Activated CD4-positive, alpha-beta T cell treated with anti-CD3 and anti-CD28 coated beads, Interleukin-2, Interleukin-6, amounts not matched to agents 100 ng/mL and 50 ng/mL, durations not matched to agents 16 hours and 8 hours (primary cell): ENCODE measurements at places on chromosomes 3 and 15.

DNA sequence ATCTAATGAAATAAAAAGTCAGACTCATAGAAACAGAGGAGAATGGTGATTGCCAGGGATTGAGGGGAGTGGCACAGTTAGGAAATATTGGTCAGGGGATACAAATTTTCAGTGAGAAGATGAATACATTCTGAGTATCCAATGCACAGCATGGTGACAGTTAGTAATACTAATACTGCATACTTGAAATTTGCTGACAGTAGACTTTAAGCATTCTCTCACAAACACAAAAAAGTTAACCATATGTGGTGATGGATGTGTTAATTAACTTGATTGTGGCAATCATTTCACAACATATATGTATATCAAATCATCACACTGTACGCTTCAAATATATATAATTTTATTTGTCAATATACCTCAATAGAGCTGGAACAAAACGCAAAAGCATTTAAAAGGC lies 9.2 kb upstream of the COL6A6 start:
- no peak for DNase-seq

- DNase-seq: no peak
Measured at GRCh38 chr3:147620906-147621305, 211.7 kb downstream of the ZIC1 start.

GRCh38 chr3:23834082-23834870 lies 28.5 kb downstream of the UBE2E1 start:
- no peak for DNase-seq

DNA sequence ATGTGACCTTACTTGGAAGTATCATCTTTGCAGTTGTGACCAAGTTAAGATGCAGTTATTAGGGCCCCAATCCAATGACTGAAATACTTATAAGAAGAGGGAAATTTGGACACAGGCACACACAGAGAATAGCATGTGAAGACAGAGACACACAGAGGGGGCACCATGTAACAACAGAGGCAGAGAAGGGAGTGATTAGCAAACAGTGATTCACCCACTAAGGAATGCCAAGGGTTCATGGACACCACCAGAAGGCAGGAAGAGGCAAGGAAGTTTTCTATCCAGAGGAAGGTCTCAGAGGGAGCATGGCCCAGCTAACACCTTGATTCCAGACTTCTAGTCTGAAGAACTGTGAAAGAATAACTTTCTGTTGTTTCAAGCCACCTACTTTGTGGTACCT lies 25.0 kb downstream of the SIDT1 start:
- DNase-seq: no peak

DNA sequence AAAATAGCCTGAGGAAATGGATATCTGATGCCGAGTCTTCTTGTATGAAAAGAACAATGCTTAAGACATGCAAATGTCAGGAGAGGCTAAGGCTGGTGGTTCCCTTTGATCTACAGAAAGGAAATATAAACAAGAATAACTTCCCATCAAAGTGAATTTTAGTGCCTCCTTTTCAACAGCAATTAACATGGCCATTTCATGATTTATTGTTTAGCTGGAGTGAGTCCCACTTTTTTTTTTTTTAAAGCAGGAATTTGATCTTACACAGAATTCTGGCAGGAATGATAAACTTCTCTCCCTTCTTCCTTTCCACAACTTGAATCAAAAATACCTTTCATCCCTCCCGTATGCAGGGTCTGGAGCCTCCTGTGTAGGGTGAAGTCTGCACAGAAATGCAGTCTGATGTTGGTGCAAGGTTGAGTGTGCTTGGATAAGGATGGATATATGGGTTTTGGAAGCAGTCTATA lies 287.0 kb downstream of the MEX3B start:
- DNase-seq: no peak

DNA sequence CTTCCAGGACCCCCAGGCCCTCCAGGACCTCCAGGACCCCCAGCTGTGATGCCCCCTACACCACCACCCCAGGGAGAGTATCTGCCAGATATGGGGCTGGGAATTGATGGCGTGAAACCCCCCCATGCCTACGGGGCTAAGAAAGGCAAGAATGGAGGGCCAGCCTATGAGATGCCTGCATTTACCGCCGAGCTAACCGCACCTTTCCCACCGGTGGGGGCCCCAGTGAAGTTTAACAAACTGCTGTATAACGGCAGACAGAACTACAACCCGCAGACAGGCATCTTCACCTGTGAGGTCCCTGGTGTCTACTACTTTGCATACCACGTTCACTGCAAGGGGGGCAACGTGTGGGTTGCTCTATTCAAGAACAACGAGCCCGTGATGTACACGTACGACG lies 22.1 kb upstream of the CMSS1 start:
- DNase-seq: no peak

DNA sequence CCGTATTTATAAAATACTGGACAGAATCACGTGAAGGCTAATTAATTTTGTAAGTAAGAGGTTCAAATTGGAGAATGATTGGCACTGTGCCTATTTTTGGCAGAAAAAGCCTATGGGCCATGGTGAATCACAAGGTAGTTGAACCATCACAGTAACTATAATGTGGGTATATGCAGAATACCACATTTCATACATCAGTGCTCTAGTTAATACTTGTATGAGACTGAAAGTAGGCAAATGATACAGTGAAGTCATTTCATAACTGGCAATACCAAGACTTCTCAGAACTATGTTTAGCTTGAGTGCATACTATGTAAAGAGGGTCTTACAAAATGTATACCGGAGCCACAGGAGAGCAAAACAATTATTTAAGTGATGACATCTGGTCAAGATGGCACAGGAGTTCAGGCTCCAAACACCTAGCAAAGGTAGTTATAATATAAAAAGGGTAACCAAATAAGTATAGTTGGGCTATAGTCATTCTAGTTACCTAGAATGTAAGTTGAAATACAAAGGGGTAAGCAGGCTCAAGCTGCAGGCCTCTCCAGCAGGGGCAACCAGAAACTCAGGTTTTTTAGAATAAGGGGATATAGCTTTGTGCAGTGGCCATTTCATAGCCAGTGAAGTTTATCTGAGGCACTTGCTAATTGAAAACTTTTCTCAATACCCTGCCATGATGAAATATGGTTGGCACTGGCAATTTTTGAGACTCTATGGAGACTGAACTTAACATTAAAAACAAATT lies 19.1 kb downstream of the GPR160 start:
- DNase-seq: peak; percentile 75

GRCh38 chr3:98731720-98732285 lies 31.3 kb upstream of the ST3GAL6 start:
- no peak for DNase-seq

- no peak for DNase-seq
Measured at GRCh38 chr3:32660634-32661033, 24.4 kb upstream of the CNOT10 start.

GRCh38 chr3:99315896-99316295 lies 322.5 kb upstream of the COL8A1 start:
- DNase-seq: no peak

DNA sequence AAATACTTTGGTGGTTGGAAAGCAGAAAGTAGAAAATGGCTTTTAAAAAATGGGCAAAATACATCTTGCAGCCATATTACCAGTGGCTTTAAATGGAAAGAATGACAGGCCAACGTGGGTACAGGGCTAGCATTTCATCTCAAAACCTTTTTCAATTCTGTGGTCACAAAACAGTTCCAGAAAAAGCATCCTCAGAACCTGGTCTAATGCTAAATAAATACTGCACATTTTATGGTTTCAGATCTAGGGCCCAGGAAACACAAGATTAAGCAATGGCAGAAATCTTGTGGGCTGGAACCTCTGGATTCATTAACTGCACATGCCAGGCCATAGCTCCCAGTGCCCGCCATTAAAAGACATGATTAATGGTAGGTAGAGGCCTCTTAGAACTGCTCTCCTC lies 470.2 kb upstream of the RASGRP1 start:
- no peak for DNase-seq

GRCh38 chr15:71010472-71010871 lies 104.8 kb upstream of the THSD4 start:
- DNase-seq: no peak

DNA sequence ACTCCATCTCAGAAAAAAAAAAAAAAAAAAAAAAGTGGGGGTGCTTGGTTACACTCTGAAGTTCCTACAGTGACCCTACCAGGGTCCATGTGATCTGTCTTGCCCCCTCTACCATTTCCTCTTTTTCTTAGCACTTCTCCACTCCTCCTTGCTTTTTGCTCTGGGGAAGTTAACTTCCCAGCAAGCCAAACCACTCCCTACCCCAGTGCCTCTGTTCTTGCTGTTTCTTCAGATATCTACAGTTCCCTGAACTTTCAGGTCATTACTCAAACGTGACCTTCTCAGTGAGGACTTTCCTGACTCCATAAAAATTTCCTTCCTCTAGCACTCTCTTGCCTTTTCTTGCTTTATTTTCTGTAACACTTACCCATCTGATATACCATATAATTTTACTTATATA lies 61.1 kb upstream of the GCNT3 start:
- no peak for DNase-seq

- no peak for DNase-seq
Measured at GRCh38 chr15:42858540-42858939, 62.0 kb downstream of the TTBK2 start.

DNA sequence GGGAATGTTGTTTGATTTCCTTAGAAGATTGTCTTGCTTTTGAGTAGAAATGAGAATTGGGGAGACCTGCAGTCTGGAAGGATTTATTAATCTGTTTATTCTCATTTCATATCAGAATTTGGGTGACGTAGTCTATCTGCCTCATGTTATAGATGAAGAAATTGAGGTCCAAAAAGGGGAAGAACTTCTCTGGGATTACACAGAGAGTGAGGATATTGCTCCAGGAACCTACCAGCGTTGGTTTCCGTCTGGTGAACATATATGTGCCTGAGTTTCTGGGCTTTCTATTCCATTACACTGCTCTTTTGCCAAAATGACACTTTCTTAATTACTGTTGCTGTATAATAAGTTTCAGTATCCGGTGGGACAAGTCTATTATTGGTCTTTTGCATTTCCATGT lies 51.8 kb downstream of the CTDSPL start:
- no peak for DNase-seq

DNA sequence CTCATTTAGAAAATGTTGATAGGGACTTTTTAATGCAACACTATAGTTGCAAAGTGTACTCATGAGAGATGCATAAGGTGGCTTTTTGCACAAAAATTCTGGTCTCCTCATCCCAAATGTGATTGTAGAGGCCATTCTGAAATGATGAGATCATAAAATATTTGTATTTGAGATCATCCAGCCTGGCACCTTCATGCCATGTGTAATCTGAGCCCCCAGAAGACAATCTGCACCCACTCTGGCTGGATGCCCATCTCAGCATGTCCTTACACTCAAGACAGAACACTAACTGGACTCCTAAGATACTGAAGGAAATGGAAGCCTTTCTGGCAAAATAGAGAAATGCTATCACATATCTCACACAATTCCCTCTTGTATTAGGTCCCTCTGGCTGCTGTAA lies 49.2 kb downstream of the SLC7A14 start:
- DNase-seq: no peak

- DNase-seq: no peak
Measured at GRCh38 chr3:74041068-74041675, 416.4 kb upstream of the PDZRN3 start.

DNA sequence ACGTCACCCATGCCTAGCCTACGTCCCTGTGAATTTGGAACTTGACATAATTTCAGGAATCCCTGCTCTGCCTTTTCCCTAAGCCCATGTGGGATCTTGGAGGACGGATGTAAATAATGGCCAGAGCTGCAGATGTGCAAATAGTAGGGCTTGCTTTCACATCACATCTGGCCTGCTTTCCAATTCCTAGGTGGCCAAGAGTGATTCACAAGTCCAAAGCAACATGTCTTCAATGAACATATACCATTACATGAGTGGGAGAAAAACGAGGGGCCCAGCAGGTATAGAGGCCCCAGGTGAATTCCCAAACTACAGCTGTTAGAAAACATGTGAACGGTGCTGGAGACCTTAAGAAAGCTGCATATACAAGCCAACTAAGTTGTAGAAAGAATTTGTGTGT lies 214.6 kb downstream of the MAGI1 start:
- DNase-seq: no peak

- DNase-seq: no peak
Measured at GRCh38 chr3:178847190-178847589, 224.4 kb downstream of the ZMAT3 start.

- no peak for DNase-seq
Measured at GRCh38 chr3:3429841-3430240, 250.3 kb upstream of the CRBN start.

DNA sequence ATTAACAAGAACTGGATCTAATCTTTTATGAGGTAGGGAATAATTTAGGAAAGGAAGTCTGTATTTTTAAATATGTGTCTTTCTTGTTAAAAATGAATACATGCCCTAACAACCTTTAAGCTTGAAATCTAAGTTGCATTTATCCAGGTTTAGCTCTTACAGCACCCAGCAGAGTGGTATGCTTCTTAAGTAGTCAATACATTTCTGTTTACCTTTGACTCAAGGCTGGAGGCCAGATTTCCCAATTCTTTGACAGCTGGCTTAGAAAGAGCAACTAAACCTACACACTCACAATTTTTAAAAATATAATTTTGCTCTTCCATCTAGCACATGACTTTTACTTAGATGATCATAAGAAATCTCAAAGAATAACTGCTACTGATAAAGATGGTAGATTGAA lies 148.9 kb downstream of the DPH6 start:
- no peak for DNase-seq

- no peak for DNase-seq
Measured at GRCh38 chr15:89783111-89783860, 7.2 kb downstream of the MESP2 start.

DNA sequence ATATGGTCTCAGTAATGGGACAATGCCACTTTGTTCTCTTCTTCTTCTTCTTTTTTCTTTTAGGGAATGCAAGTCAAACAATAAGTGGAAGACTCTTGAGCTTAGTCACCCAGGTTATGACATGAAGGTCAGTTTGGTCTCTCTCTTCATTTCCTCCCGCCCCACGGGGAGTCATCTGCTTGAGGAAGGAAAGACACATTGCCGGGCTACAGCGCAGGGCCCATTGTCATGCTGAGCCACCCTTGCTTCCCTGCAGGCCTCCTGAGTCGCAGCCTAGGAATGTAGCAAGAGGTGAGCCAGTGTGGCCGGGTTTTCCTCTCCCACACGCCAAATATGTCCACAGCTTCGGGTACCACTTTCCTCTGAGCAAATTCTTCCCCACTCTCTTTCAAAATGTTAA lies 47.6 kb downstream of the RAP2B start:
- DNase-seq: no peak

GRCh38 chr15:50189633-50190032 lies 7.6 kb downstream of the SLC27A2 start:
- DNase-seq: no peak

DNA sequence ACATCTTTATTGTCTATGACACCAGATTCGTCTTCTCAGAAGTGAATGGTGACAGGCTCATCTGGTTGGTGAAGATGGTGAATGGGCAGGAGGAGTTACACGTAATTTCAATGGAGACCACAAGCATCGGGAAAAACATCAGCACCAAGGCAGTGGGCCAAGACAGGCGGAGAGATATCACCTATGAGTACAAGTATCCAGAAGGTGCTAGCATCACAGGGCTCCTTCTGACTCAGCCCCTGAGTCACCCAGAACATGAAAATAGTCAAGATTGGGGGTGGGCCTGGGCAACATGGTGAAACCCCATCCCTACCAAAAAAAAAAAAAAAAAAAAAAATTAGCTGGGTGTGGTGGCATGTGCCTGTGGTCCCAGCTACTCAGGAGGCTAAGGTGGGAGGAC lies 32.6 kb downstream of the TGM4 start:
- no peak for DNase-seq

- DNase-seq: no peak
Measured at GRCh38 chr3:22569570-22569969, 633.6 kb upstream of the UBE2E2 start.

GRCh38 chr3:15498431-15499214 lies 22.9 kb downstream of the COLQ start:
- no peak for DNase-seq

GRCh38 chr3:105860641-105861040 lies 8.2 kb downstream of the CBLB start:
- DNase-seq: no peak
